ENCODE measurements at places on chromosomes 2 and 18. TPM values are rescaled to one million over a fixed set of nuclear protein-coding genes. Genes with fewer than 3 reads are reported as not detected.

DNA sequence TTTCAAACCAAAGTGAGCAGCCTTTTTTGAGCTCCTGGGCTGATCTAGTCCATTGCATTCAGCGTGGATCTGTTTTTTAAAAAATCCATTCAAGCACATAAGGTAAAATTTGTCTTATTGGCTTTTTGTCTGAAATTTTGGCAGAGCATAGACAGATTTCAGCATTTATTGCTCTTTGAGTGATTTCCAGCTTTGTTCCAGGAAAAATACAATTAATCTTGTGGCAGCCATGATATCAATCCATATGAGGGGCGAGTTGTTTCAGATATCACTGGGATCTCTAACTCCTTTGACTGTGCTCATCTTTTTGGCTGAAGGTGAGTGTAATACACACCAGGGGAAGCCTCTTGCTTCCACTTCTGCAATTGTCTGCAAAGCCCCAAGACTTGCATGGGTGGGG, 523.9 kb downstream of the SLC4A3 start:
- no peak overlapping the region for H3K27ac ChIP-seq
- no peaks in the 10 kb centered on the region for H3K36me3 ChIP-seq
- no peaks in the 10 kb centered on the region for H3K27me3 ChIP-seq
- DNase-seq, result no peak

- H3K27me3 ChIP-seq, result no peaks in the 10 kb centered on the region
- H3K4me3 ChIP-seq, result no peak overlapping the region
- peaks cover 4% of the 10 kb centered on the region for H3K36me3 ChIP-seq
- no peak overlapping the region for H3K27ac ChIP-seq
Observed at GRCh38 chr2:47864566-47864965, 41.7 kb downstream of the FBXO11 start.

GRCh38 chr18:7221424-7222155, 9.3 kb upstream of the LRRC30 start:
- no peak overlapping the region for H3K27ac ChIP-seq
- no peak overlapping the region for H3K4me3 ChIP-seq
- no peaks in the 10 kb centered on the region for H3K27me3 ChIP-seq
- no peaks in the 10 kb centered on the region for H3K36me3 ChIP-seq

GRCh38 chr2:190666895-190667294, 18.0 kb downstream of the NAB1 start:
- H3K27me3 ChIP-seq, result no peaks in the 10 kb centered on the region
- H3K4me3 ChIP-seq, result no peak overlapping the region
- peaks cover 6% of the 10 kb centered on the region for H3K4me1 ChIP-seq
- no peak for DNase-seq

GRCh38 chr2:156399224-156399949, 36.8 kb upstream of the GPD2 start:
- peak overlapping the region; percentile 97 for H3K27ac ChIP-seq
- H3K4me1 ChIP-seq, result peaks cover 9% of the 10 kb centered on the region
- peaks cover 4% of the 10 kb centered on the region for H3K36me3 ChIP-seq
- peaks cover 8% of the 10 kb centered on the region for H3K27me3 ChIP-seq
- H3K4me3 ChIP-seq, result peak overlapping the region; percentile 89

GRCh38 chr2:54595161-54595803, 128.2 kb upstream of the EML6 start:
- DNase-seq, result no peak
- H3K27ac ChIP-seq, result peak overlapping the region; percentile 21
- peaks cover 42% of the 10 kb centered on the region for H3K4me1 ChIP-seq
- no peaks in the 10 kb centered on the region for H3K27me3 ChIP-seq
- H3K4me3 ChIP-seq, result no peak overlapping the region

VWC2L gene
- 0.17 TPM for total RNA-seq

L3MBTL4 gene
- total RNA-seq, result 4.6 TPM

DNA sequence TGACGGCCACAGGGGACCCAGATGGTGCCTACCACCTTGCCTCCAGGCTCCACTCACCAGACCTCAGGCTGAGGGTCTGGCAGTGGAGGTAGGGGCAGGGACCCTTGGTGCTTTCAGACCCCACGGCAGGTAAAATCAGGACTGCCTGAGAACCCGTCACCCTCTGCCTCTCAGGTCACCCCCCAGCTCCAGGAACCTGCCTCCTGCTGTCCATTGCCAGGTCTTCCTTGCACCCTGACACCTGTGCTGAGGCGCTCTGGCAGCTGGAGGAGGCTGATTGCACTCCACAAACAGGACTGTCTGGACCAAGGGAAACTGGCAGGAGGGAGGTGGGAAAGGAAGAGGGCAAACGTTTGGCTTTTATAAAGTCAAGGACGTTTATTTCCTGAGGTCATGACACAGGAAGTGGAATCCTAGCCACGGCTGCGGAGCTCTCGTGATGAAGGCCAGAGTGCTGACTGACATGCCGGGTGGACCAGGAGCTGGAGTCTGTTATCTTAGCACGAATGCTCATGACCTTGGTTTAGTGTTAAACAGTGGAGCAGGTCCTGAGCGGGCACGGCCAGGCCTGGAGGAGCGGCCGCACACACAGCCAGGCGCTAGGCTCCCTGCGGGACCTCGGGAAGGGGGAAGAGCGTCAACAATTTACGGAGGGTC, 40.5 kb downstream of the ANO7 start:
- H3K36me3 ChIP-seq, result peaks cover 24% of the 10 kb centered on the region
- no peak overlapping the region for H3K4me3 ChIP-seq
- no peak for DNase-seq
- peaks cover 9% of the 10 kb centered on the region for H3K4me1 ChIP-seq
- H3K27me3 ChIP-seq, result no peaks in the 10 kb centered on the region

DNA sequence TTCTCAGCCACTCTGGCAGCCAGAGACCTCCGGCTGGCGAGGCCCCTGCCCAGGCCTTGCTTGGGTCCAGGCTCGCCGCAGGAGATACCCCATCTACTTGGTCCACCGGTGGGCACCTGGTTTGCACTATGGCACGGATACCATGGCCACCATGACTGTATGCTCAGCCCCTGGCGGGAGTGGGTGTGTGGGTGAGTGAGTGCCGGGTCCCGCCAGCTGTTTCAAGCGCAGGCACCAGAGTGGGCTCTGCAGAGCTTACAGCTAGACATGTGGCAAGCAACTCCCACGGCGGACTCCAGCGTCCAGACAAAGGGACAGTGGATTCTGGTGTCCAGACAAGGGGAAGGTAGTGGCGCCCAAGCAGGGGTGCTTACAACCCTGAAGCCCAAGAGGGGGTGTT, 1.4 kb downstream of the ATG4B start:
- peak overlapping the region; percentile 95 for H3K27ac ChIP-seq
- peak overlapping the region; percentile 95 for H3K4me3 ChIP-seq
- H3K27me3 ChIP-seq, result no peaks in the 10 kb centered on the region
- DNase-seq, result no peak
- H3K4me1 ChIP-seq, result peaks cover 37% of the 10 kb centered on the region

DNA sequence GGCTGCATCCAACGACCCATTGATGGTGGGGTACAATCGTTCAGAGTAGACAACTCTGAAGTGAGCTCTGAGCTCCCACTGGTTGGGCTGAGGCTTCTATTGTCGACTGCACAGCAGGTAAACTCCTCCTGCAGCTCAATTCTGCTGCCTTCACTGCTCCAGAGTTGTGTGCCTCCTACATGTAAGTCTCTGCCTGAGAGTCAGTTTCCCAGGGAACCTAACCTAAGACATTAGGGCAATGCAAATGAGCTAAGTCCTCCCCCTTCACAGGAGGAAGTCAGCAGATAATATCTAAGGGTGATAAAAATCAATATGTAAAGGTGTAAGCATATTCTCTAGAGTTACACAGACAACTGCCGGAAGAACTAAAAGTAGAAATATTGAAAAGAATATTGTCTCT, 22.5 kb upstream of the ACYP2 start:
- peaks cover 13% of the 10 kb centered on the region for H3K4me1 ChIP-seq
- peaks cover 6% of the 10 kb centered on the region for H3K27me3 ChIP-seq
- no peak for DNase-seq
- no peak overlapping the region for H3K4me3 ChIP-seq
- peaks cover 5% of the 10 kb centered on the region for H3K36me3 ChIP-seq

- H3K36me3 ChIP-seq, result peaks cover 14% of the 10 kb centered on the region
- H3K27ac ChIP-seq, result no peak overlapping the region
- peaks cover 30% of the 10 kb centered on the region for H3K4me1 ChIP-seq
- no peak overlapping the region for H3K4me3 ChIP-seq
- no peaks in the 10 kb centered on the region for H3K27me3 ChIP-seq
Observed at GRCh38 chr2:217839073-217839749, 163.6 kb downstream of the TNS1 start.

SP3 gene
- 94.5 TPM for total RNA-seq

CYP27A1 gene
- 6.5 TPM for total RNA-seq

GRCh38 chr2:42098571-42099437, 51.0 kb downstream of the PKDCC start:
- no peaks in the 10 kb centered on the region for H3K36me3 ChIP-seq
- no peak for DNase-seq
- H3K27ac ChIP-seq, result peak overlapping the region; percentile 31
- peaks cover 45% of the 10 kb centered on the region for H3K4me1 ChIP-seq
- no peak overlapping the region for H3K4me3 ChIP-seq
- H3K27me3 ChIP-seq, result no peaks in the 10 kb centered on the region

- no peak overlapping the region for H3K4me3 ChIP-seq
- H3K27ac ChIP-seq, result no peak overlapping the region
- no peaks in the 10 kb centered on the region for H3K36me3 ChIP-seq
- no peak for DNase-seq
- peaks cover 22% of the 10 kb centered on the region for H3K27me3 ChIP-seq
- peaks cover 5% of the 10 kb centered on the region for H3K4me1 ChIP-seq
Observed at GRCh38 chr2:86347401-86347800, 10.0 kb upstream of the REEP1 start.

- DNase-seq, result no peak
- peak overlapping the region; percentile 42 for H3K4me3 ChIP-seq
- peaks cover 14% of the 10 kb centered on the region for H3K27me3 ChIP-seq
- peak overlapping the region; percentile 89 for H3K27ac ChIP-seq
Observed at GRCh38 chr2:237697586-237698357, 70.4 kb downstream of the LRRFIP1 start.

SULT1C2 gene
- 5.9 TPM for total RNA-seq

DNA sequence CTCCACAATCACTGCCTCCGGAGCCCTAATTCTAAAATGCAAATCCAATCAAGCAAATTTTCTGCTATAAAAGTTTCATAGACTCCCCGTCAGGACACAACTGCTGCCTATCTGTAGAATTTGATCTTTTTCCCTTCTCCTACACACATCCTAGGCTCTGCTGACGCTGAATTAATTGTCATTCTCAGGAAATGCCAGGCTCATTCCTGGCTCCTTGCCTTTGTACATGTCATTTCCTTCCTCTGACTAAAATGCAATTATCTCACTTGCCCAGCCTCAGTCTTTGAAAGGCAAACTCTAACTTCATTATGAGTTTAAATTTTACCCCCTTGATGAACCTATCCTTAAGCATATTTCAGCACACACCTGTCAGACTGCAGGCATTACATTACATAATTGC, 844.9 kb upstream of the CRIM1 start:
- no peaks in the 10 kb centered on the region for H3K4me1 ChIP-seq
- no peaks in the 10 kb centered on the region for H3K36me3 ChIP-seq
- no peak overlapping the region for H3K4me3 ChIP-seq
- H3K27ac ChIP-seq, result no peak overlapping the region
- no peaks in the 10 kb centered on the region for H3K27me3 ChIP-seq

GRCh38 chr18:77393519-77393918, 143.9 kb downstream of the GALR1 start:
- H3K27me3 ChIP-seq, result no peaks in the 10 kb centered on the region
- H3K36me3 ChIP-seq, result no peaks in the 10 kb centered on the region
- no peak for DNase-seq
- H3K4me3 ChIP-seq, result no peak overlapping the region
- no peaks in the 10 kb centered on the region for H3K4me1 ChIP-seq

TLX2 gene
- total RNA-seq, result 2.9 TPM

CIB4 gene
- not detected for total RNA-seq

PROC gene
- 8.9 TPM for total RNA-seq

CXCR1 gene
- not detected for total RNA-seq

- H3K27ac ChIP-seq, result no peak overlapping the region
- no peaks in the 10 kb centered on the region for H3K27me3 ChIP-seq
- H3K4me3 ChIP-seq, result no peak overlapping the region
- H3K4me1 ChIP-seq, result no peaks in the 10 kb centered on the region
Observed at GRCh38 chr2:17637131-17637906, 96.8 kb downstream of the VSNL1 start.

DNA sequence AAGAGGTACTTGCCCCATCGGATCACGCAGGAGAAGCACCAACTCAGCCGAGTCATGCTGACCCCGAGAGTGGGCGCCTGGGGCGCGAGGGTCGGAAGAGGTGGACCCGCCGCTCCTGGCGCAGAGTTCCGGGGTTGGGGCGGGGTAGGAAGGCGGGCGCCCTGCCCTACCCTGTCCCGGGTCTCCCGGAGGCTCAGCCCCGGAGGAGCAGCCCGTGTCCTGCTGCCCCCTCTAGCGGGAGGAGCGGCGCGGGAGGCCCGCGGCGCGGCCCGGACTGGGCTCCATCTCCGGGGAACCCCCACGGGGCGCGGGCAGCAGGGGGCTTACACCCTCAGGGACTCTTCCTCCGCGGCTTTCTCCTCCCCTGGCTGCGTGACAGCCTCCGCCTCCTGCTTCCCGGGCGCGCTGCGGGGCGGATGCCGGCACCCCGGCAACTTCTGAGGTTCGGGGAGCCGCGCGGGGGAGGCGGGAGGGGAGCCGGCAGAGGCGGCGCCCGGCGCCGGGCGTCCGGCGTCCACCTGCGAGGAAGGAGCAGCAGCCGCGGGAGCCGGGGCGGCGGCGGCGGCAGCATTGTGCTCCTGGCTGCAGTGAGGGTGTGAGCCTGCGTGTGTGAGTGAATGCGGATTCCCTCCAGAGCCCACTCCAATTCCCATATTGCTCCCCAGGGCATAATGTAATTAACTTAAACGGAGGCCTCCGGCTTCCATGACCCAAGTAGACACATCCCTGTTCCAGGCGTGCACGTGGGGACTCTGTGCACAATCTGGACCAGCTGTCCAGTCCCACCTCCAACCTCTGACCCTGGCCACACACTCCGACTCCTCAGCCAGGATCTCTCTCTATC, 7.6 kb upstream of the TNS1 start:
- H3K4me3 ChIP-seq, result peak overlapping the region; percentile 84
- no peak for DNase-seq
- H3K27ac ChIP-seq, result peak overlapping the region; percentile 13
- H3K27me3 ChIP-seq, result peaks cover 46% of the 10 kb centered on the region
- H3K4me1 ChIP-seq, result peaks cover 27% of the 10 kb centered on the region

CTAGE1 gene
- total RNA-seq, result not detected

REV1 gene
- total RNA-seq, result 42.6 TPM

RBKS gene
- total RNA-seq, result 3.2 TPM

SPC25 gene
- 25.2 TPM for total RNA-seq

GRCh38 chr18:49813069-49813318, 339 bp downstream of the ACAA2 start:
- peaks cover 21% of the 10 kb centered on the region for H3K4me1 ChIP-seq
- peaks cover 29% of the 10 kb centered on the region for H3K36me3 ChIP-seq
- H3K27me3 ChIP-seq, result no peaks in the 10 kb centered on the region
- H3K27ac ChIP-seq, result peak overlapping the region; percentile 92
- peak overlapping the region; percentile 92 for H3K4me3 ChIP-seq
- DNase-seq, result no peak

RALBP1 gene
- 69.6 TPM for total RNA-seq

DNA sequence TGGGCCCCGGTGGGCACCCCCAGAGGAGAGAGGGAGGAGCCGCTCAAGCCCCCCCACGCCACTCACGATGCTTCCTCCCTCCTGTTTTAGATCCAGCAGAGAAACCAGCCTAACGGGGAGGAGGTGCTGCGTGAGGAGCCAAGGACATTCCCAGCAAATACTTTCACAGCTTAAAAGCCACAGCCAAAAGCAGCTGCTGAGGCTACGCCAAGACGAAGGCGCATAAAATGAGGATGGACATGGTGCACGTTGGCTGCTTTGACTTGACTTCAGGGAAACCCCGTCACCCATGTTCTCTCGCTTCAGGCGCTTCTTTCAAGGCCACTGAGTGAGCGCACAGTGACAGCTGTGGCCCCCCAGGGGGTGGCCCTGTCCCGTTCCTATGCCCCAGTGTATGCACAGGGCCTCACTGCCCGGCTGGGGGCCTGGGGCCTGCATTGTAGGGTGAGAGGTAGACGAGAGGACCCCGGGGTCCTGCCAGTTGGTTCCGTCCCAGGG, 72.1 kb upstream of the PXDN start:
- no peaks in the 10 kb centered on the region for H3K36me3 ChIP-seq
- peaks cover 18% of the 10 kb centered on the region for H3K4me1 ChIP-seq
- peaks cover 18% of the 10 kb centered on the region for H3K27me3 ChIP-seq
- H3K27ac ChIP-seq, result no peak overlapping the region
- no peak overlapping the region for H3K4me3 ChIP-seq

Data from type B pancreatic cell (in vitro differentiated cells).